Hematopoietic multipotent progenitor cell treated with erythropoietin and hydrocortisone succinate and interleukin-3 and kit ligand, for 15 days (in vitro differentiated cells): ENCODE measurements at places on chromosomes 7 and 10.

- DNase-seq = no peak
These were observed 12.6 kb downstream of the USP6NL start for GRCh38 chr10:11598712-11599397.

- no peak for DNase-seq
These were observed 165.6 kb downstream of the SKAP2 start for GRCh38 chr7:26698806-26699205.

DNA sequence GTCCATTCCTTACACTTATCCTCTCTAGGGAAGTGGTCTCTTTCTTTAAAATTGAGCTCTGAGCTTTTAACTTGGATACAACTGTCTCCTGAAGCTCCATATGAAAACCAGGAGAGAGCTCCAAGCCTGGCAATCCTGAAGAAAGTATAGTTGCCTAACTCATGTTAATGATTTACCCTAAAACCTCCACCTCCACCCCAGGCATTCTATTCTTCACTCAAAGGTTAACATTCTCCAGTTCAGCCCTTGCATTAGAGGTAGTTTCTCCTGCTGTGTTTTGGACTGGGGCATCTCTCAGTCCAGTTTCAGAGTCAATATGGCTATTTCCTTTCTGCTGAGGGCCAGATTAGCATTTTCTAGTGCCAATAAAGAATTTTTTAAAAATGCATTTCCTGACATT, 195.5 kb downstream of the SLC25A13 start:
- DNase-seq = no peak

- no peak for DNase-seq
These were observed 432.3 kb downstream of the DNAJB6 start for GRCh38 chr7:157769086-157769485.

DNA sequence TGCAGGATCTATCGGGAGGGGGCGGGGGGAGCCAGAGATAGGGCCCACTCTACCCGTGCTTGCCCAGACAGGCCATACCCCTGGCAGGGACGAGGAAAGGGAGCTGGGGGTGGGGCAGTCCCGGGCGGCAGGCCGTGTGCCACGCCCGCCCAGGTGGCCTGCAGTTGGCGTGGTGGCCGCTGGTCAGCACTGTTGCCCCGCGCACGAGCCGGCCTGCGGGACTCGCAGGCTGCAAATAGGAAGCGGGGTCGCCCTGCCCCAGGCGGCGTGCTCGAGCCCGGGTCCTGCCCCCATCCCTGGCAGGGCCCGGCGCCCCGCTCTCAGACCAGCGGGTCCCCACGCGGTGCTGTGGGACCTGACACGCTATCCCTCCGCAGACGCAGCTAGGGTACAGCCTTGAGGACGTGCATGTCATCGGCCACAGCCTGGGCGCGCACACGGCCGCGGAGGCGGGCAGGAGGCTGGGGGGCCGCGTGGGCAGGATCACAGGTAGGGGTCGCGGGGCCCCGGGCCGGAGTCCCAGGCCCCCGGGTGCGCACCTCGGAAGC, 6.7 kb downstream of the PNLIPRP2 start:
- no peak for DNase-seq

DNA sequence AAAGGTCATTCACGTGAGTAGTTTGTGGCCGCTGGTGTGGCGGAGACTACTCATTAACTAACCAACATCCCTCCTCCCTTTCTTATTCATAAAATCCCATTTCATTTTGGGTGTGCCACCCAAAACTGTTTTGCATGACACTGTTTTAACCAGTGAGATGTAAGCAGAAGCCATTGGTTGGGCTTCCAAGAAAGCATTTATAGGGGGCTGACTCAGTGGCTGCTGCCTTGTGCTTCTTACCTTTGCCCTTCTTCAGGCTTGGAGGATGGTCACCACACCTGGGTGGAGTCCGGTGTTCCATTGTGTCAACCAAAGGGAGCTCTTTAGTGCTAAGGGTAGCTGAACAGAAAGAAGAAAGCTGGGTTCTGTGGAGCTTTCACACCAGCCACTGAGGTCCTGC, 37.2 kb upstream of the EPC1 start:
- no peak for DNase-seq

GRCh38 chr10:75469006-75469616, 37.7 kb downstream of the LRMDA start:
- DNase-seq = no peak
